ENCODE measurements at places on chromosomes 3 and 15. TPM values are rescaled to one million over a fixed set of nuclear protein-coding genes. Genes with fewer than 3 reads are reported as not detected.

DNA sequence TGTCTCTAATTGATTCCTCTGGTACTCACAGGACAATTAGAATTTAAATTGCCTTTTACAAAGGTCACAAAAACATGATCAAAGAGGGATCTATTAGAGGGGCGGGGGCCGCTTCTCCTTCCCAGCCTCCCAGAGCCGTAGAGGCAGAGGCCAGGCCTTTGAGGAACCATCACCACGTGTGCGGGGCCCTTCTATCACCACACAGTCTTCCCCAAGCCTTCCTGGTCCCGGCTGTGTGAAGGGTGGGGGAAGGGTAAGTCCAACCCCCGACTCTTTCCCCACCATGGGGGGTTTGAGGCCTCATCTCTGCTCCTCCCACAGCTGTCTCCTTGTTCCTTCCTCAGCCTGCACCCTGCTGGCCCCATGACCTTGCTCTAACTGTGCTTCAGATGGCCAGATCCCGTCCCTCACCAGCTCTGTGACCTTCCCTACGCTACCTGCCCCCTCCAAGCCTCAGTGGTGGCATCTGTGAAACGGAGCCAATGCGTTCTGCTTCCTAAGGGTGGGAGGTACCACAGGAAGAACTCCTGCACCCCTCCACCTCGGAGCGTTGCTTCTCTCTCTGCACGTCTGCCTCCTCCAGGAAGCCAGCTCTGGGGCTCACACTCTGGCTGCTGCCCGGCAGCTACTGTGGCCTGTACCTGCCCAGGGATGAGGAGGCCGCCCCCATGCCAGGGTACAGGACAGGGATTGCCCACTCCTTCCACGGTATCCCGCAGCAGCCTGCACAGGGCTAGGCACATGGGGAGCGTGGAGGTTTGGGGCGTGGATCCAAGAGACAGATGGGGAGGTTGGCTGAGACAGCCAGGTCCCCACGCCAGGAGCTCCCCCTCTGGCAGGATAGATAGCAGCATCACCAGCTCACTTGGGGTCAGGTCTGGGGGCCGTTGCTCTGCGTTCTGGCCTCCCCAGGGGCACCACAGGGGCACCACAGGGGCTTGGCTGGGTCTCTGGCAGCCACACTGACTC is 83.8 kb downstream of the LINGO1 start:
- no peak overlapping the region for H3K27ac ChIP-seq
- H3K4me3 ChIP-seq = no peak overlapping the region
- H3K36me3 ChIP-seq = no peaks in the 10 kb centered on the region
- DNase-seq = no peak
- no peaks in the 10 kb centered on the region for H3K27me3 ChIP-seq

The MKRN2OS gene
- total RNA-seq = 3.8 TPM

DNA sequence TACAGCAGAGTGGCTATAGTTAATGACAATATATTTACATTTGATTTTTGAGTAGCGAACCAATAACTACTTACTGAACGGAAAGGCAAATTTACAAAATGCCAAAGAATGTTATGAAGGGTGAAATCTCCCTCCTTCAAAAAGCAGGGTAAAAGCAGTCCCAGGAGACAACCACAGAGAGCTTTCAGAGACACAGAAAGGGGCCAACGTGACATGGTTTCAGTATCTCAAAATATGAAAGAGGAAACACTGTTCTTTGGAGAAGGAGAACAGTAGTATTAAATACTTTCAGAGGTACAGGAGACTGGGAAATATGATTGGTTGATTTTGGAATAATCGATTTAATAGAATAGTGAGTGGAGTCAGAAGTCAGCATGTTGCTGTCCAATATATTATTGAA is 52.3 kb upstream of the ROBO1 start:
- no peak overlapping the region for H3K4me3 ChIP-seq
- no peaks in the 10 kb centered on the region for H3K4me1 ChIP-seq
- H3K27ac ChIP-seq = no peak overlapping the region
- H3K27me3 ChIP-seq = no peaks in the 10 kb centered on the region
- H3K36me3 ChIP-seq = no peaks in the 10 kb centered on the region
- no peak for DNase-seq

GRCh38 chr15:40926659-40927494 is 2.3 kb upstream of the DLL4 start:
- no peak for DNase-seq
- H3K4me3 ChIP-seq = peak overlapping the region; percentile 59
- no peak overlapping the region for H3K27ac ChIP-seq
- no peaks in the 10 kb centered on the region for H3K36me3 ChIP-seq
- H3K4me1 ChIP-seq = peaks cover 76% of the 10 kb centered on the region
